Left cardiac atrium (tissue), 4 donors: ENCODE measurements at places on chromosomes 2 and 18. TPM values are rescaled to one million over a fixed set of nuclear protein-coding genes. Genes with fewer than 3 reads are reported as not detected.
A peak's percentile ranks its signal among the peaks of the same experiment; 100 is the strongest.

GRCh38 chr18:47953471-47953931 is 23.0 kb upstream of the SMAD2 start:
- DNase-seq: peak; percentile 37

GRCh38 chr2:207403950-207404349 is 125.8 kb upstream of the CREB1 start:
- DNase-seq: no peak

DNA sequence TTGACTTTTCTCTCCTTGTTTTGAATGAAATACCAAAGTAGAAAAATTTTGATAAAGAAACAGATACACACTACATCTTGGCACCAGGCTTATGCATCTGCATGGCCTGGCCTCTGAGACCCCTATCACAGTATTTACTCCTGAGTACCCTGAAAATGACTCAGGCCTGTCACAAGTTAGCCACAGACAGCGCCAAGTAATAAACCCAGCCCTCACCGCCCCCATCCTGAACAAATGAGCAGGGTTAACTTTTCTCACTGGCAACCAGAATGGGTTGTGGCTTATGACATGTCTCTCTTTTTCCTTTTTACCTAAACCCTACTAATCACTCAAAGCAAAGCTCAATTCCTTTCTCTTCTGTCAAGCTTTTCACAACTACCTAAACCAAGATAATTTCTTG is 35.3 kb downstream of the SPRED2 start:
- DNase-seq: no peak

- no peak for DNase-seq
These were observed 127.9 kb downstream of the EVA1A start for GRCh38 chr2:75432761-75433361.

DNA sequence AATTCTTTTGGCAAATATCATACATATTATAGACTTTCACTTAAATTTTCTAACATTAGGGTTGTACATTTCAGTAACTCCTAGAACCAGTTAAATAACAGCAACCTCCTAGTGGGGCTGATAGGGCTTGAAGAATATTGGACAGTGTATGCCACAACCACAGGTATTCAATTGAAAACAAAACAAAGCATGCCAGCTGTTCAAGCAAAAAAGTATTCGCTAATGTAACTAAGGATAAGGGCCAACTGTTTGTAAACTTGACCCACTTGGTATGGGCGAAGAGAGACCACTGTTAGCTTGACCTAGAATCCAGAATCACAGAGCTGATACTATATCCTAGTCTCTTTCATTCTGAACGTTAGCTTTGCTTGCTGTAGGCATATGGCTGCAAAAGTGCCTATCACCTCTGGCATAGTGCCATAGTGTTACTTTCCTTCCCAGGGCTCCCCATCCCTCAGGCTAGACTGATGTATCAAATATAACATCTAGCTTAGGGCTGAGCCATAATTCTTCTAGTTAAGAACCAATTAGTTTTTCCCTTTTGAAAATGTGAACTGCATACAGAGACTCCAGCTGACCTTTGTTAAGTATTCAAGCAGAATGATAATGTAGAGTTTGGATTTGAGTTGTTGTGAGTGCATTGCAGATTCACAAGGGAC is 458.8 kb upstream of the NRXN1 start:
- DNase-seq: no peak

The SLC4A1AP gene
- total RNA-seq: 16.5 TPM

The TLX2 gene
- total RNA-seq: not detected

The SNTG2 gene
- 2.9 TPM for total RNA-seq

The MEIS1 gene
- 32.4 TPM for total RNA-seq

The DSC2 gene
- total RNA-seq: 18.0 TPM

The TOGARAM2 gene
- total RNA-seq: 24.8 TPM
